CD4-positive, alpha-beta memory T cell (primary cell): ENCODE measurements at places on chromosomes 11 and 22. TPM values are rescaled to one million over a fixed set of nuclear protein-coding genes. Genes with fewer than 3 reads are reported as not detected.

The C1QTNF4 gene
- total RNA-seq: 0.44 TPM

DNA sequence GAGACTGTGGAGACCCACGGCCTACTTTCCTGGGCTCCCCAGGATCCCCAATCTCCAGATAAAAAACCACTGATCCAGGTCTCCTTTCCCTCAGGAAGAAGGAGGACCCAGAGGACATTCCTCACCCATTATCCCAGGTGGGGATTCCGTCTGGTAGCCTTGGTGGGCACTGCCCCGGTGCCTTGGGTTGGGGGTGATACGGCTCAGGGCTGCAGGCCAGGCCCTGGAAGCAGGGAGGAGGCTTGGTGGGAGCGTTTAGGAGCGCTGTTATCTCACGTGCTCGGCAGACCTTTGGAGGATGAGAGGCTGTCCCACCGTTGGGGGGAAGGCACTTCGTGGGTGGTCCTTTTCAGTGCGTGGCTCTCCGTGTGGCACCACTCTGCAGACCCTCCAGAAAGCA is 926.3 kb downstream of the BRD1 start:
- DNase-seq: no peak
- no peaks in the 10 kb centered on the region for H3K4me1 ChIP-seq
- no peaks in the 10 kb centered on the region for H3K27me3 ChIP-seq
- no peaks in the 10 kb centered on the region for H3K36me3 ChIP-seq

The FXYD6 gene
- not detected for total RNA-seq

DNA sequence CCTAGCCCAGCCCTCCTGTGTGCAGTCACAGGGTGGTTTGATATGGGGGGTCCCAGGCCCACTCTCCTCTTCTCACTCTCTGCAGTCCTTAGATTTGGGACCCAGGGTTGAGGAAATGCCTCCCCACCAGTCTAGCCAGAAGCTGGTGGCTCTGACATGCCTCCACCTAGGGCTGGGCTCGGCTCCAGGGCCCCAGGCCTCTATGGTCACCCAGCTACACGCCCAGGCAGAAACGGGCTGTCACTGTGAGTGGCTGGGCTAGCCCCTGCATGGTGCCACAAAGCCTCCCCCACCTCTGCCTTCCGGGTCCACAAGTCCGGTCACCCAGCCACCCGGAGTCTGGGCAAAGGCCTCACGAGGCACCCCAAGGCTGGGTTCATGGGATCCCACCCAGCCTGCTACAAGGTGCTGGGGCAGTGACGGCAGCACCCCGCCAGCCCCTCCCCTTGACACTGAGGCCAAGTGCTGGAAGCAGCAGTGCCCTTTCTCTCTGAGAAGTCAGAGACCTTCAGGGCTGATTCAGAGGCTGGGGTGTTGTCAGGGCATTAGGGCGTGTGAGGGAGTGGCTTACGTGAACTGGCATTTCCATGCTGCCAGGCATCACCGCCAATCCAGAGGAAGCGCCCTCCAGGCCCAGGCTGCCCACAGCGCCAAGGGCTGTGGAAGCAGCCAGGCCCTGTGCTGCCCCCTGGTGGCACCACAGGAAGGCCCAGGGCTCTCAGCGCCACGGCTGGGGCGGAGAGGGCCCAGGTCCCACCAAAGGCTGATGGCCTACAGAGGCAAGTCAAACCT is 638 bp upstream of the PITPNM1 start:
- peaks cover 52% of the 10 kb centered on the region for H3K4me1 ChIP-seq
- H3K36me3 ChIP-seq: peaks cover 24% of the 10 kb centered on the region
- H3K4me3 ChIP-seq: peak overlapping the region; percentile 49
- DNase-seq: peak; percentile 98

The DNAL4 gene
- total RNA-seq: 9.6 TPM

- no peak for DNase-seq
- H3K4me1 ChIP-seq: no peaks in the 10 kb centered on the region
- H3K36me3 ChIP-seq: no peaks in the 10 kb centered on the region
- no peak overlapping the region for H3K27ac ChIP-seq
- no peaks in the 10 kb centered on the region for H3K27me3 ChIP-seq
Observed at GRCh38 chr11:106644824-106645223, 373.5 kb downstream of the GUCY1A2 start.

GRCh38 chr11:114059984-114060391 is 477 bp downstream of the ZBTB16 start:
- peaks cover 16% of the 10 kb centered on the region for H3K27me3 ChIP-seq
- peak overlapping the region; percentile 52 for H3K4me3 ChIP-seq
- H3K27ac ChIP-seq: peak overlapping the region; percentile 43
- DNase-seq: peak; percentile 63
- H3K4me1 ChIP-seq: peaks cover 17% of the 10 kb centered on the region

DNA sequence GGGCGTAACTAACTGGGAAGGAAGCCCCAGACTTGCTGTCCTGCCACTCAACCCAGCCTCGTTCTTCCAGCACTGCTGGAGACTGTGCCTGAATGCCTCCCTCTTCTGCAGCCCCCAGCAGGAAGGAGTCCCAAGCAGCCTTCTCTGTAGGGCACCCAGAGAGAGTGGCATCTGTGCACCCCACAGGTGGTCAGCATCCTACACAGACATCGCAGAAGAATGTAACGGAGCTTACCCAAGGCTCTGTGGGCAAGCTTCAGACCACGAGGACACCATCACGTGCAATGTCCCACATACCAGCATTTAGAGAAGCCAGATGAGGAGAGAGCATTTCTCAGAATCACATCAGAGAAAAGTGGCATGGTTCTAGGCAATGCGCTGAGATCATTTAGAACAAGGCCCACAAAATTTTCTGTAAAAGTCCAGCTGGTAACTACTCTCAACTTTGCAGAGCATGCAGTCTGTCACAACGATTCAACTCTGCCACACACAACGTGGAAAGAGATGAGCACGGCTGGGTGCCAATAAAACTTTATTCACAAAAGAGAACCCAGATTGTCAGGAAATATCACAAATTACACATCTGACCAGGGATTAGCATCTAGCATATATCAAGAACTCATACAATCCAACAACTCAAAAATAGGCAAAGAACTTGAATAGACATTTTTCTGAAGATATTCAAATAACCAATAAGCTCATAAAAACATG is 33.4 kb downstream of the SHANK2 start:
- no peaks in the 10 kb centered on the region for H3K4me1 ChIP-seq
- H3K27ac ChIP-seq: no peak overlapping the region
- DNase-seq: no peak
- H3K27me3 ChIP-seq: no peaks in the 10 kb centered on the region
- no peaks in the 10 kb centered on the region for H3K36me3 ChIP-seq

GRCh38 chr11:116310698-116311097 is 462.1 kb downstream of the BUD13 start:
- no peak for DNase-seq
- no peaks in the 10 kb centered on the region for H3K27me3 ChIP-seq
- H3K4me1 ChIP-seq: no peaks in the 10 kb centered on the region
- H3K27ac ChIP-seq: no peak overlapping the region

- H3K4me3 ChIP-seq: no peak overlapping the region
- H3K4me1 ChIP-seq: no peaks in the 10 kb centered on the region
- H3K27ac ChIP-seq: no peak overlapping the region
Observed at GRCh38 chr22:33018232-33018864, 39.8 kb downstream of the SYN3 start.

GRCh38 chr11:112459001-112459400 is 198.3 kb upstream of the PLET1 start:
- peaks cover 4% of the 10 kb centered on the region for H3K4me1 ChIP-seq
- H3K27me3 ChIP-seq: no peaks in the 10 kb centered on the region
- H3K4me3 ChIP-seq: no peak overlapping the region
- no peak overlapping the region for H3K27ac ChIP-seq
- no peaks in the 10 kb centered on the region for H3K36me3 ChIP-seq
- DNase-seq: no peak

DNA sequence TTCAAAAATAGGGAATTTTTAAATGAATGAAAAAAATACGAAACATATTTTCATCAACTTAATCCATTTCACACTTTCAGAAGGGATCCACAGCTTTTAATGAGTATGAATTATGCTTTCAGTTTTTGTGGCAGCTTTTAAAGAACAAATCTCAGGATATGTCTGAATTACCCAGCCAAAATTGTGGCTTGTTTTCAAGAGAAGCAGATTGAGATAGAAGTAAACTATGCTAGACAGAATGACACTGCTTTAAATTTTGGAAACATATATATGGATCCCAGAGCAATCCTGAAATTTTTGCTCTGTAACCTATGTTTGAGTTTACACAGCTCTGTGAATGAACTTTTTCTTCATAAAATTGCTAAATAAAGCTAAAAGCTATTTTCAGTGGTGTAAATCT is 2.4 kb upstream of the HINFP start:
- H3K27me3 ChIP-seq: no peaks in the 10 kb centered on the region
- H3K36me3 ChIP-seq: peaks cover 7% of the 10 kb centered on the region
- DNase-seq: no peak

DNA sequence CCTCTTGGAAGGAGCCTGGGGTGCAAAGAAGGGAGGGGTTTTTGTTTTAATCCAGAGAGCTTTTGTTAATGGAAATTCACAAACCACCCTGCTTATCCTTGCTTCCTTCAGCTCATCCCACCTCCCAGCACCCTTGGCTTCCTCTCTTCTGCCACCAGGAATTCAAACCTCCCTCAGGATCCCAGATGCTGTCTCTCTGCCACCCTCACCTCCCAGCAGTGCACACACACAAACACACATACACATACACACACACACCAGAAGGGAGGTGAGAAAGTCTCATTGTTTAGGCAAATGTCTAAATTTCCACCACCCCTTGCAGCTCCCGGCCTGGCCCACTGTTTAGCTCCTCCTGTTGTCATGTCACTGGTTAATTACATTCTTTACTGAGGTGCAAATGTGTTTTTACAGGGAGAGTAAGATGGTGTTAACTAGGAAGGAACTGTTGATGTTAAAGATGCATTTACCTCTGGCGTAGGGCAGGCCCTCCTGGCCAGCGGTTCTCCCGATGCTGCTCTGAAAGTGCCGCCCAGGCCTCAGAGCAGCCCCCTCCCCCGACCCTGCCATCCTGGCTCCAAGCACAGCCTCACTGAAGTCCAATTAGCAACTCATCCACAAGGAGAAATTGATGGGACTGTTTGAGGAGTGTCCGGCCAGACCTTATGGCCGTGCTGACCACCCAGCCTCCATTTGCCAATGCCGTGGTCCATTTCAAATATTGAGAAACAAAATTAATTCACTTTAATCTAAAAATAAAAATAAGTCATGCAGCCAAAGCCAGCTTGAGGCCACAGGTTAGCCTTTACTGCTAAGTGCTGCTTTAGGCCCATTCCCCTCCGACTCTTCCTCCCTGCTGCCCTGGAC is 165.4 kb downstream of the FEZ1 start:
- H3K4me3 ChIP-seq: no peak overlapping the region
- no peaks in the 10 kb centered on the region for H3K4me1 ChIP-seq
- no peaks in the 10 kb centered on the region for H3K27me3 ChIP-seq
- no peaks in the 10 kb centered on the region for H3K36me3 ChIP-seq

DNA sequence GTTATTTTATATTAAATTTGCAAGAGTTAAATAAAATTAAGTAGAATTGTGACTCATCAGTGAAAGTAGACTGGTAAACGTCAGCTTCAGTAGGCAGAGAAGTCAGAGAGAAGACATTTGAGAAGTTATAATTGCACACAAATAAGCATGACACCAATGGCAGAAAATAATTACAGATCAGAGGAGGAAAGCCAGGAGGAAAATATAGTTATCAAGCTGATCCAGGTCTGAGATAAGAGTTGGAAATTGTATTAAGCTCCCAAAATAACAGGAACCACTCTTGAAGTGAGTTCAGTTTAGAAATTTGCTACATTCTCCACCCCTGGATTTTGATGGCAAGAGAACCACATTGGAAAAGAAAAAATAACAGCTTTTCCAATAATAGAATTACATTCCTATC is 533.8 kb upstream of the CHORDC1 start:
- no peaks in the 10 kb centered on the region for H3K4me1 ChIP-seq
- H3K27ac ChIP-seq: no peak overlapping the region
- H3K4me3 ChIP-seq: no peak overlapping the region
- no peak for DNase-seq
- H3K36me3 ChIP-seq: no peaks in the 10 kb centered on the region

GRCh38 chr11:95589893-95590612 is 199.5 kb downstream of the FAM76B start:
- no peaks in the 10 kb centered on the region for H3K36me3 ChIP-seq
- DNase-seq: no peak

DNA sequence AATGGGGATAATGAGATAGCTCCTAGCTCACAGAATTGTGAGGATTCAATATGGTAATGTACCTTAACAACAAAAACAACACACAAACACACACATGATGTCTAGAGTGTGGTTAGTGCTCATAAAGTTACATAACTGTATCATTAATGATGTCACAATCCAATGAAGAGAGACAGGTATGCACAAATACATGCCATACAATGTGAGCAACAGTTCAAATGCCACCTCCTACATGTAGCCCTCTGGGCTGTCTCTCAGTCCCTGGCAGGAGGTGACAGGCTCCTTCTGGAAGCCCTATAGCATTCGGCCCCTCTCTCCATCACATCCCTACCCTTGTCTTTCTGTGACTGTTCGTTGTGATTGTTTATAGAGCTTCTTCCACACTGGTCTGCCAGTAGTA is 8.3 kb upstream of the MICALL1 start:
- no peaks in the 10 kb centered on the region for H3K27me3 ChIP-seq
- DNase-seq: no peak
- no peaks in the 10 kb centered on the region for H3K36me3 ChIP-seq
- no peak overlapping the region for H3K27ac ChIP-seq
- H3K4me3 ChIP-seq: no peak overlapping the region

GRCh38 chr11:124359566-124359965 is 24.7 kb downstream of the OR8B2 start:
- H3K4me3 ChIP-seq: no peak overlapping the region
- no peak for DNase-seq
- H3K36me3 ChIP-seq: no peaks in the 10 kb centered on the region
- no peaks in the 10 kb centered on the region for H3K27me3 ChIP-seq
